ENCODE measurements at places on chromosomes 5 and 9.

DNA sequence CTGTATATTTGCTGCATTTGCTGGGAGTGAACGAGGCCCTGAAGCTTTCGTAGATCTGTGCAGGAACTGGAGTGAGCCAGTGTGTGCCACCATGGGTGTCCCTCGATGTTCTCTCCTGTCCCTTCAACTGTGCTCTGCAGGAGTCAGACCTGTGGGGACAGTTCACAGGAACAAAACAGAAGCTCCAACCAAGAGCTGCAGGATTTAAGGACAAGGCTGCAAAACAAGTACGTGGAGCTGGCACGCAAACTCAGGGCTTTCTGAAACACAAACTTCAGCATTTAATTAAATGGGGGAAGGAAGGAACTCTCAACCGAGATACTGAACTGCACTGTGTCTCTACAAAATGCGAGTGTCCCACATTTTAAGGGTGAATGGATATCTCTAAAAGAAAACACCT, 24.2 kb downstream of the BASP1 start:
- no peak for DNase-seq

DNA sequence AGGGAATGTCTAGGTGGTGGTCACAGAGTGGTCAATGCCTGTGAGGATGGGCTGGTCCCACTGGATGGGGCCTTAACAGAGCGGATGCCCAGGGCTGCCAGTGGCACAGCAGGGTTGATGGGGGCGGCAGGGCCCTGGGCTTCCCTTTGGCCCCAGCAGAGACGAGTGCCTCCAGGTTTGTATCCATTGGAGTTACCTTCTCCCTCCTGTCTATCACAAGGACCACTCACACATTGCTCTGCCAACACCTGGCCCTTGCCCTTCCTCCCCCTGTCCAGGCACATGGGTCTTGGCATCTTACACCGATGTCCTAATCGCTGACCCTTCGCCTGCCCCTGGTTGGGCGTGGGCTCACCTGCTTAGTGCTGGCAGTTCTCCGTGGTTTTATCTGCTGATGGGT, 26.2 kb upstream of the IRX4 start:
- no peak for DNase-seq

- no peak for DNase-seq
Observed at GRCh38 chr9:96565671-96566497, 53.8 kb downstream of the CDC14B start.

- DNase-seq: no peak
Observed at GRCh38 chr9:125659954-125660353, 47.1 kb downstream of the MAPKAP1 start.

DNA sequence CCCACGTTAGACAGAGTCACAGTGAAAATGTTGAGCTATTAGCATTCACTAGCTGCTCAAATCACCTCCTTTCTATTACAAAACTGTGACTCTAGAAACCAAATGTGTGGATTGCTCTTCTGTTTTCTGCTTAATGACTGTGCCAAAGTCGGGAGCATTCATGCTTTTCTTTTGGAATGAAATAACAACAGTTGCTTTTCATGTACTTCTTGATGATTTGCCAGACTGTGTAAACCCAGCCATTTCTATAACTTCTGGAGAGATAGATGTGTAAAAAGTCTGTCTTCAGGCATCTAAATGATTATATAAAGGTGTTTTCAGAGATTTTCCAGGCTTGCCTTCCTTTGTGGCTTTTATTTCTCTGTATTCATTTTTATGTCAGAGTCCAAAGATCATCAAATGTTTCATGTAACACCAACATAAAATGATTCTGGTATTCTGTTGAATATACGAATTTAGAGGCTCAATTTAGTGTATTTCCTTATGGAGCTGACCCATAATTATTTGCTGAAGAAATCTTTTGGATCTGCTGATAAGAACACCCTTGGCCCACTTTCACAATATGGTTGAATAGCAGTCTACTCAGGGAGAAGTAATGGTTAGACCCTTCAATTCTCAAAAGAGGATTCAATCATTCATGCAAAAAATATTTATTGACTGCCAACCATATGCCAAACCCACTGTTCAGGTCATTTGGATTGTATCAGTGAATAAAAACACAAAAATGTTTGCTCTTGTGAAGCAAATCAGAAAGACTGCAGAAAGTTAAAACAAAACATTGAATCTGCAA, 581.2 kb downstream of the CDH18 start:
- no peak for DNase-seq
